Activated CD8-positive, alpha-beta memory T cell treated with anti-CD3 and anti-CD28 coated beads, Interleukin-2, amount 10 ng/mL, durations not matched to agents 7 days and 5 days (primary cell): ENCODE measurements at places on chromosomes 3 and 15. TPM values are rescaled to one million over a fixed set of nuclear protein-coding genes. Genes with fewer than 3 reads are reported as not detected.

Gene ANKRD63
- total RNA-seq = not detected

Gene SMC4
- total RNA-seq = 251 TPM

Gene ECE2
- not detected for total RNA-seq

- no peak for DNase-seq
These were observed 141.8 kb downstream of the THSD4 start for GRCh38 chr15:71256934-71257664.

GRCh38 chr3:11091088-11091590 is 63.2 kb upstream of the HRH1 start:
- DNase-seq = no peak

- no peak for DNase-seq
These were observed 25.5 kb downstream of the MCCC1 start for GRCh38 chr3:183073839-183074238.

Gene TUSC7
- not detected for total RNA-seq

Gene ARRDC4
- total RNA-seq = 0.09 TPM

GRCh38 chr3:139427283-139428060 is 38.0 kb upstream of the COPB2 start:
- no peak for DNase-seq

Gene CPA3
- total RNA-seq = not detected
